ENCODE measurements at places on chromosomes 11 and 22.

DNA sequence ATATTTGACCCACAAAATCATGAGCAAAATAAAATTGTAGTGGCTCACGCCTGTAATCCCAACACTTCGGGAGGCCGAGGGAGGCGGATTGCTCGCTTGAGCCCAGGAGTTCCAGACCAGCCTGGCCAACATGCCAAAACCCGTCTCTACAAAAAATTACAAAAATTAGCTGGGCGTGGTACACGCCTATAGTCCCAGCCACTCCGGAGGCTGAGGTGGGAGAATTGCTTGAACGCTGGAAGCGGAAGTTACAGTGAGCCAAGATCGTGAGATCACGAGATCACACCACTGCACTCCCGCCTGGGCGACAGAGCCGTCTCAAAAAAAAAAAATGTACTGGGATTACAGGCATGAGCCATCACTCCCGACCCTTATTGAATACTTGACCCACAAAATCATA lies 2.0 kb upstream of the RRAS2 start:
- no peak for DNase-seq

DNA sequence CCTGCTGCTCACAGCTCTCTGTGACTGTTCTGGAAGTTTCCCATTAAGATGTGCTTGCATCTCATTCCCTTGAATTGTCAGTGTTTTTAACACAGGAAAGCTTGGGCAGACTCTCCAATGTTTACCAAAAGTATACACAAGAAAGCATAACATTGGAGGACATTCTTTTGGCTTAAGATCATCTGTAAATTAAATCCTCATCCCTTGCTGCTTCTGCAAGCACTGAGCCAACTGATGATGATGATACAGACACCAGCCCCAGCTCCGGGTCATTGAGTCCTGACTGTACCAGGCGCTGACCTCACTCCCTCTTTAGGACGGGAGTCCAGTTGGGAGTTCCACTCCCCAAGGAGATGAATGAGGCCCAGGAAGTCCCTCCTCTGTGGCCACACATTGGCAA lies 23.8 kb downstream of the CD82 start:
- DNase-seq = no peak

- DNase-seq = no peak
Measured at GRCh38 chr11:93700830-93701229, 39.3 kb downstream of the CEP295 start.

DNA sequence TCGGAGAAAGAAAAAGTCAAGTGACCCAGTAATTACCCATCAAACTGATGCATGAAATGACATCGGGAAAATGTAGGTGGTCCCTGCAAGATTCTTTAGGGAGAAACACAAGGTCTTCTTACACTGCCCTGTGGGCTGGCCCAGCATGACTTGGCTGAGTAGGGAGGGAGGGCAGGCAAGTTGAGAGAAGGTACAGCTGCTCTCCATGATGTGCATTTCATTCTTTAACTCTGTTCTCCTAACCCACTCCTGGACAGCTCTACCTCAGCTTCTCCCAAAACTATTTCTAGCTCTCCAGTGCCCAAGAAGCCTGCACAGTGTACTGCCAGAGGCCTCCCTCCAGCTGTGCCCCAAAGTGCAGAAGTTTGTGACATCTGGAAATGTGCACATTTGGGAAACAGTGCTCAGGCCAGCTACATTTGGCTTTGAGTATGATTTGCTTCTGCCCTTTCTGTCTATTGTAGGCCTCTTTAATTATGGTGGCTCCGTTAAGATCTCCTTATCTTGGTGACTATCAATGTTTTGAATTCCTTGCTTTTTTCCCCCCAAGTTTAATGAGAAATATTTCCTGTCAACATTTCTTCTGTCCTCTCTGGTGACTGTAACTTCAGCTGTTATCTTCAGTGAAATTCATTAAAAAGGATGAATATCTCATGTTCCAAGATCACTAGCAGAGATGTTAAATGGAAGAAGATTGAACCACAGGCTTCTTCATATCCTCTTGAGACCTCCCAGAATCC lies 26.7 kb upstream of the PRSS23 start:
- DNase-seq = no peak

GRCh38 chr11:86548271-86548917 lies 124.0 kb downstream of the ME3 start:
- no peak for DNase-seq

DNA sequence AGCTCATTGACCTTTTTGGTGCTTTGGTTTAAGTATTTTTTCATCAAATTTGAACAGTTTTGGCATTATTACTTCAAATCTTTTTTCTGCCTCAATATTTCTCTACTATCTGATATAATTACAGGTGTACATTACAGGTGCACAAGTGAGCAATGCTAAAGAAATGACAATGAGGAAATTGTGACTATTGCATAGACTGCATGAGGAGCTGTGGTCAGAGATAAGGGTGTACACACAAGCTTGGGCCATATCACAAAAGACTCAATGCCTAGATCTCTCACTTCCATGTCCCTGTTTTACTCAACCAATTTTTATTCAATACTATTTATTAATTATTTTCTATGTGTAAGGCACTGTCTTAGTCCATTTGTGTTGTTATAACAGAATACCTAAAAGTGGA lies 251.0 kb upstream of the UBASH3B start:
- DNase-seq = no peak

Measured in MM.1S (cell line).